ENCODE measurements at places on chromosomes 2 and 18.
A peak's percentile ranks its signal among the peaks of the same experiment; 100 is the strongest.

GRCh38 chr2:54672590-54673456, 50.6 kb upstream of the EML6 start:
- peak; percentile 84 for DNase-seq

DNA sequence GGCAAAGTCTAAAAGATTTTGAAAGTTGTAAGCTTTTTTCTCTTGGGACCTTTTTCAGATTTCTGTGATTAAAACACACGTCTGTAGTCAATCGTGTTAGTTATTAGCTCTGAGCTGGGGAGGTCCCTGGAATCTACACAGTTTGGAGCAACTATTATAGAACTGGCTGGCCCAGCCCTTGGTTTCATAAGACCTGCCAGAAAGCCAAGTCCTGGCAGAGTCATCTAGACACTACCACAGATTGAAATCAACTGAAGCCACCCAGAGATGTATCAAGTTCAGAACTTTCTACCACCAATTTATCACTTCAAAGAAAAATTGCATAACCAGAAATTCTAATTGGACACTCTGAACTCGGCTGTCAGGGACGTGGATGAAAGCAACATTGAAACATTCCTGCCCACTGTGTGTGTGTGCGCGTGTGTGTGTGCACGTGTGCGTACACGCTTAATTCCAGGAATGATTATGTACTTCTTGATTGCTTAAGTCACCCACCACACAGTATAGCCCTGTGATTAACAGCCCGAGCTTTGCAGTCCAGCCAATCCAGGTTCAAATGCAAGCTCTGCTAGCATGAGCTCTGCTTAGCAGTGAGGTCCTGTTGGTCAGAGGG, 126.3 kb downstream of the TPGS2 start:
- DNase-seq, result no peak

- no peak for DNase-seq
These were observed 24.5 kb downstream of the RTTN start for GRCh38 chr18:70181015-70181414.

DNA sequence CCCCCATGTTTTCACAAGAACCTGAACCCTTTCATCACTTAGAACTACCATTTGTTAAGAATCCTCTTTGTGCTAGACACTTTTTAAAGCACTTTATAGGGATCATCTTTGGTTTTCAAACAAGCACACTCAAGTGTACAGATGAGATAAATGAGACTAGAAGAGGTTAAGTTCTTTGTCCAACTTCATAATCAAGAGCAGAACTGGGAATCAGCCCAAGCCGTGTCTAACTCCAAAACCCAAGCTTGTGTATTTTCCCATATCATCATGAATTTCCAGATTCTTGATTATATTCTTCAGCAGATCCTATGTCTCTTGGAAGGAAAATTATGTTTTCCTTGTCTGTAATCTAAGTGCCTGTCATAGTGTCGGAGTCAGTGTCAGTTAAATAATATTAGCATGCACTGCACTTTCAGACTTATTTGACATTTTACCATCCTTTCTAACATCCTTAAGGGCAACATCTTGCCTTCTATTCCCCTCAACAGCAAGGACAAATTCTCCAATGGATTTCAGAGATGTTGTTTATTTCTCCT, 123.0 kb upstream of the SETBP1 start:
- DNase-seq, result no peak

- no peak for DNase-seq
These were observed 21.3 kb downstream of the MLPH start for GRCh38 chr2:237508361-237508760.

GRCh38 chr2:86275384-86275799, 62.0 kb downstream of the REEP1 start:
- DNase-seq, result peak; percentile 22

DNA sequence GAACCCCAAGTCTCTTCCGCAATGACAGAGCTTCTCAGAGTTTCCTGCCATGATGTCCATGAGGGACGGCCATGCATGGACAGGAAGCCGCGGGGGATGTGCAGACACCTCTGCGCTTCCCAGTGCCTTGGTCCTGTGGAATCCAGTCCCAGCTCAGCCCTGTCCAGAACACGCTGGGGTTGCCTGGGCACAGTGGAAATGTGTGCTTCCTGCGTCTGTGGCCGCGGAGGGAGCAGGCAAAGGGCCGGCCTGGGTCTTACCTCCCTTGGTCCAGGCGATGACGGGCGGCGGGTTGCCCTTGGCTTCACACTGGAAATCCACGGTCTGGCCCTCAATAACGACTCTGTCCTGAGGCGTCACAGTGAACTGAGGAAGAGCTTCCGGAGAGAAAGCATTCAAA, 79.6 kb downstream of the PXDN start:
- no peak for DNase-seq

DNA sequence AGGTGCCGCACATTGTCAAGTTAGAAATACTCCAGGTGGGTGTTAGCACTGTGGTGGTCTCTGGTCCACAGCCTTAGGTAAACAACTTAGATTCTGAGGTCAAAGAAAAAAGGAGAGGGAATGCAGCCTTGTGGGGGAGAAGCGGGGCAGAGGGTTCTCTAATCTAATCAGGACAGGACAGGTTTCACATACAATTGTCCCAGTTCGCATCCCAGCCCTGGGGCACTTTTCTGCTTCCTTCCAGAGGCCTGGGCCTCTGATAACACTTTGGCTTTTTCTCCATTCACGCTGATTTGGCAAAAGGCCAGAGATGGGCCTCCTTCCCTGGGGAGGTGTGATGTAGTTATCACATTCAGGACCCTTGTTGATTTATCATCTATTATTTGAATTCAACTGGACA, 32.5 kb downstream of the SLC1A4 start:
- DNase-seq, result no peak

- DNase-seq, result no peak
These were observed 20.2 kb upstream of the ADAM23 start for GRCh38 chr2:206423147-206423546.

GRCh38 chr2:23791030-23791429, 135.9 kb downstream of the ATAD2B start:
- DNase-seq, result no peak

GRCh38 chr2:200679535-200679934, 93.7 kb downstream of the AOX1 start:
- no peak for DNase-seq

- DNase-seq, result no peak
These were observed 91.4 kb upstream of the LINC00305 start for GRCh38 chr18:64240316-64240715.
